Stimulated activated CD4-positive, alpha-beta T cell treated with anti-CD3 and anti-CD28 coated beads, Interleukin-4, amount 100 ng/mL, for 4 hours (primary cell): ENCODE measurements at places on chromosomes 3 and 15.

DNA sequence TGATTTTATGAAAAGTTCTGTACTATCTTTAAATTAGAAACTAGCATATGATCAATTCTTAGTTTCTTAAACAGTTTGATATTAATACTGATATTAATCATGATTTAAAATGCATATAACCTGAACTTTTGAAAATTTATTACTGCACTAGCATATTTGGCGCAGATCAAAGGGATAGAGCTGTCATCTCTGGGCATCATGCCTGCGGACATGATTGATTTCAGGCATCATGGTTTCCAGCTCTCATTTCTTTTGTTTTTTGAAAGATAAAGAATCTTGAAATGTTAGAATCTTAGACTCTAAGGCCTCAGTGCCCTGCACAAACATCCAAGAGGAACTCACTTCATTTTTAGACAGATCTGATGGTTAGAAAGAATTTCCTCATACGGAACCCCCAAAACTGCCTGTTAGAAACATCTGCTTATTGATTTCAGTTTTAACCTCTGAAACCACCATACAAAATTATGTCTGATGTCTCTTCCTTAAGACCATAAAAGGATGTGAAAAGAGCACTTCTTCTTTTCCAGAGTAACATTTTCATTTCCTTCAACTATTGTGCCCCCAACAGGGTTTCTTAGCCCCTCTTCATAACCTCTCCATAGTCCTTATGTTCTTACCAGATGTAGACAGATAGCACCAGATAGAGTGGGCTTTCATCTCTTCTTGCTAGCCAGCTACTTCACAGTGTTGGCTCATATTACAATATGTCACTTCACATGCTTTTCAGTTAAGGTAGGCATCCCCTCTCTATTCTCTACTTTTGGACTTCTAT is 110.8 kb downstream of the BBX start:
- DNase-seq: no peak

- no peak for DNase-seq
Observed at GRCh38 chr15:74408385-74408784, 25.4 kb downstream of the SEMA7A start.

DNA sequence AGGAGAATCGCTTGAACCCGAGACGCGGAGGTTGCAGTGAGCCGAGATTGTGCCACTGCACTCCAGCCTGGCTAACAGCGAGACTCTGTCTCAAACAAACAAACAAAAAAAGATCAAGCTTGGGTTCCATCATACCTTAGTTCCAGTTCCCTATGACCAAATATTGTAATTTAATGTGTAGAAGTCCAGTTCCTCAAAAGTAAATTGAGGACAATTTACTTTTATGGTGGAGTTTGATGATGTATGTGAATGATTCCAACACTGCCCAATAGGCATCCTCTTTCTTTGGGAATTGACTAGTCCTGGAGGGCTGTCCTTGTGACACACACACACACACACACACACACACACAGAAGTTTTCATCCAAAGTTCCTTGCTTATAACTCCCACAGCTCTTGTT is 2.8 kb upstream of the PKM start:
- no peak for DNase-seq

GRCh38 chr3:108338901-108339545 is 42.7 kb downstream of the HHLA2 start:
- DNase-seq: no peak

- no peak for DNase-seq
Observed at GRCh38 chr3:189688262-189688661, 57.1 kb downstream of the TP63 start.

- no peak for DNase-seq
Observed at GRCh38 chr3:170656284-170656683, 70.4 kb upstream of the SLC7A14 start.

DNA sequence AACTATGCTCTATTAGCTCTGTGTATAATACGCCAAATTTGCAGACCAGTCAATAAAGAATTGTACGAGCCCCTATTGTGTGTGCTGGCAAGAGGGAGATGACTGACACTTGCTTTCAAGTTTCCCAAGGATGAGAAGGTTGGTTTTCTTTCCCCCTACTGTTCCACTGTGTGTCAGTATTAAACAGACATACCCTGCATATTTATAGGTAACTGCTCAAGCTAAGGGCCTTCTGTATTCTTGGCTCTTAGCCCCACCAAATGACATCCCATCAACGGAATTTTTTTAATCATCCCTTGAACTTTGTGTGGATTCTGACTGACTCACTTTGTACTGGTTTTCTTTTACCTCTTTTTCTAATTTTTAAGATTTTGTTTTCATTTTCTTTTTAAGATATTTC is 60.6 kb upstream of the GYG1 start:
- no peak for DNase-seq

DNA sequence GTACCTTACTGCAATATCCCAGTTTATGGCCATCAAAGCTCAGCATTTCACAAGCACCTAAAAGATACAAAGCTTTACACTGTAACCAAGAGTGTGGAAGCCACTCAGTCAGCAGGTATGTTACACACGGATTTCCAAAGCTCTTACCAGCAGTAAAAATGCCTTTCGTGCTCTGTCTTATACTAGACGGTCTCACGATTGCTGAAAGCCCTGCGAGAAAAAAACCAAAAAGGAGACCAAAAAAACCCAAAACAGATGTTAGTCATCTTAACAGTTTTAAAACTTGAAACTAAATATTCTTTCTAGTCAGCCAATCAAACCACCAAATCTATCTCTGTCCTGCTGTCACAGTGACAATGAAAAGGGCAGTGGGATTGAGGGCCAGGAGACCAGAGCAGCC is 39.0 kb downstream of the TAMM41 start:
- no peak for DNase-seq

DNA sequence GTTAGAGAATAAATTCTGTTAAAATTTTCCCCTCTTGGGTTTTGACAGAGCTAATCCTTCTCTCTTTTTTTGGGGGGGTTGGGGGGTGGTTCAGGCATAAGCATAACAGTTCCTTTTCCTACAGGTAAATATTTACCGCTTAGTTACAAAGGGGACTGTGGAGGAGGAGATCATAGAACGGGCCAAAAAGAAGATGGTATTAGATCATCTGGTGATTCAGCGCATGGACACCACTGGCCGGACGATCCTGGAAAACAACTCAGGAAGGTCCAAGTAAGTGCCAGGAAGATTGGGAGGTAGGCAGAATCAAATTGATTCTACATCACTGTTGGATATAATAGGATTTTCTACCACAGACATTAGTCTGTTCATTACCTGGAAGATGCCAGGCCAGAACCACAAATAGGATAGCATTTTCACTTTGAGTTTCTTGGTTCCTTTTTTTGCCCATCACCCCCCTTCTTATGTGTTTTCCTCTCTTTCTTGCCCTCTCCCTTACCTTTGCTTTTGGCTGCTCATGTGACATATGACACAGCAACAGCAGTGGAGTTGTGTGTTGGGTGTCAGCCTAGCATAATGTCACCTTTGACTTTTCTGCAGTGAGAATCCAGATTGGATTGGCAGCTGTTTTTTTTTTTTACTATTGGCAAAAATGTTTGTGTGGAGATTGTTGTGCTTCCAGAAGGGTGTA is 79.0 kb downstream of the CHD2 start:
- DNase-seq: no peak

DNA sequence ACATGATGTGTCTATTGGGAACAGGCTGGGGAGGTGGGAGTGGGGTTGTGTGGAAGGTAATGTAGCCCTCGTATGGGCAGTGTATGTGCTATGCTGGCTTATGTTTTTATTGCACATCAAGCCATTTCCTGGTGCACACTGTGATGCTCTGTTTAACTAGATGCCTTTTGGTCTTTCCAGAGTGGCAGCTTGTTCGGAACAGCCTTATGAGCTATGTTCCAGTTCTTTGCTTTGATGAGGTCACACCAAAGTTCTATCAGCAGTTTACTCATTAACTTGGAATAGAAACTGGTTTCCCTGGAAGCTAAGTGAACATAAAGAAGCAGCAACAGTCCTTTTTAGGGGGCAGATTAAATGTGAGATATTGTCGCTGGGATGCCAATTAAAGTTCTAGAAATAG is 133.9 kb downstream of the DIPK2A start:
- DNase-seq: no peak
